Sciatic nerve (tissue), 2 donors: ENCODE measurements at places on chromosomes 1 and 21.

GRCh38 chr1:109263597-109264378 is 14.4 kb downstream of the CELSR2 start:
- peak; percentile 92 for DNase-seq

DNA sequence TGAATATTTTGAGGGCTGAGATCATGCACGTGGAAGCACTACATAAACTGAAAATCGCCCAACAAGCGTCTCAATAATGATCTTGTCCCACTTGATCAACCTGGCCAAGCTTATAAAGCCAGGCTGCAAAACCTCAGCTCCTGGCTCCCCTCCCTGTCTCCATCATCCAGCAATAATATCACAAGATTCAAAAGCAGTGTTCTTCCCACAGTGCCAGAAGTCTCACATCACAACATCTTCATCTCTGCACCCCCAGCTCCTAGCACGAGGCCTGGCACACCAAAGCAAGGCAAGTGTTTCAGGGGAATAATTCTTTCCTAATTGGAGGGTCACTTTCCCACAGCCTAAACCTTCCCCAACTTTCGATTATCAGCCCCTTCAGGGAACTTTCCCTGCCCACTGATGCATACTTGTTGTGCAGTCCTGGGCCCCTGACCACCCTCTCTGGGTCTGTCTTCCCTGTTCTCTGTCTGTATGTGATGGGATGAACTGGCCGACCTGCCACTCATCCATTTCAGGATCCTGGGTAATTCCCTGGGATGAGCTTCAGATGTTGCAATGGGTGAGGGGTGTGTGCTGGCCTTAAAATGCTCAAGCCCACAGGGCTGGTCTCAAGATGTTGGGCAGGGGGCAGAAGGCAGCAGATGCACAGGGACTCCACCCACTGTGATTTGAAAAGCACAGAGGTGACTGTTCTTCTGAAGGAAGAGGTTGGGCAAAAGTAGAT is 129.0 kb downstream of the DMRTB1 start:
- no peak for DNase-seq

GRCh38 chr1:55820501-55820900 is 605.3 kb upstream of the USP24 start:
- no peak for DNase-seq

DNA sequence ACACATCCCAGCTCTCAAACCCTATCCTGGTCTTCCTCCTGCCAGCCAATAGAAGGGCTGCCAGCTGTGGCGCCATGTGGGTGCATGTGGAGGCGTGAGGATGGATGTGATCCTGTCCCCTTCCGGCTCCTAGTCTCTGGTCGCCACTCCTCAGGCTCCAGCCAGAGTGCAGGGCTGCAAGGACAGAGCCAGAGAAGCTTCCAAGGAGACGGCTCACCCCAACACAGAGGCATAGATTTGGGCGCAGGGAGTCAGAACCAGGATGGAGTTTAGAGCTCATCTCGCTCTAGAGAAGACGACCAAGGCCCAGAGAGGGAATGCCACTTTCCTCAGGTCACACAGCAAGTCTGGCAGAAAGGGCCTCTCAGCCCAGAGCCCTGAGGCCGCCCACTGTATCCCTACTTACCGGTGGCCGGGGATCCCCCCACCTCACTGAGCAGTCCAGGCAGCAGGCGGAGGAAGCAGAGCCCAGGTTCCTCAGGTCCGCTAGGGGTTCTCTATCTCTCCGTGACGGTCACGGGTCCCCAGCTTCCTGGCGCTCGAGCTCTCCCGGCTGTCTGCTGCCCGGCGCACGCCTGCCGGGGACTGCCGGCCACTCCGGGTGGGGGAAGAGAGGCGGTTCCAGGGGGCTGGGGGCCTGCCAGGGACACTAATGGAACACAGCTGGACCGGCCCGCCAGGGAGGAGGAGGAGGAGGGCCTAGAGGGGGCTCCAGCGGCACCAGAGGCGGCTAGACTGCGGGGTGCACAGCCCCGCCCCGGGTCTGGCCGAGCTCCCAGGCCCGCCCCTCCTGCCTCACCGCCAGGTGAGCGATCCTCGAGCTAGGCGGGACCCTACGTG is at the start of gene COL16A1:
Gene COL16A1 (minus strand): TSS at position 587 of the 840 bp plus-strand sequence. CDS start 1,824 bp downstream, outside the sequence.
- DNase-seq: peak; percentile 89

DNA sequence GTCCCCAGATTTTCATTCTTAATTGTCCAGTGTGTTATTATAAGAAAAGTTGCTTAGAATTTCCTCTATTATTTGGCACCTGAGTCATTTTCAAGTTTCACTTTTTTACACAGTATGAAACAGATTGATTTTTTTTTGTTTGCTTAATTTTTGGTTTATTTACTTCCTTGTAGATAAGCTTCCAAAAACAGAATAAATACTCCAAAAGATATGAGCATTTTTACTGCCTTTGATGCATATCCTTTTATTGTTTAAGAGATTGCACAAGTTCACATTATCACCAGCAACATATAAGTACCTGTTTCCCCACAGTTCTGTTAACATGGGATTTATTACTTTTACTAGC is 36.3 kb upstream of the AHCYL1 start:
- DNase-seq: no peak

DNA sequence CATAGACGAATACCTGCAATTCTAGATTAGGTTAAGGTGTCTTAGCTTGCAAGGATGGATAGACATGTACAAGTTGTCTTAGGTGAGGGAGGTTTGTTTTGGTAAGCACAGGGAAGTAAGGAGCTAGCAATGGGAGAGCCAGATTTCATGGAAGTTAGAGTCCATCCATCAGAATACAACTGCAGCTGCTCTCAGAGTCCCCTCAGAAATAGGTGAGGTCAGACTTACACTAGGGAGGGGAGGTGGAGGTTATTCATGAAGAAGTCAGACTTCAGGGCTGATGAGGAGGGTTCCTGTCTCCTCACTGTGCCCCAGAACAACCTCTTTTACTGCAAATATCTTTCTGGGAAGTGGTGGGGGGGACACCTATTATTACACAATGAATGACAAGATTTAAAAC is 85.3 kb downstream of the KCTD3 start:
- DNase-seq: no peak

GRCh38 chr1:10625076-10625475 is 150.3 kb downstream of the PEX14 start:
- DNase-seq: no peak

- no peak for DNase-seq
These were observed 16.4 kb downstream of the RUNX1 start for GRCh38 chr21:35032474-35033263.

GRCh38 chr1:223227486-223228196 is 84.6 kb upstream of the TLR5 start:
- no peak for DNase-seq

DNA sequence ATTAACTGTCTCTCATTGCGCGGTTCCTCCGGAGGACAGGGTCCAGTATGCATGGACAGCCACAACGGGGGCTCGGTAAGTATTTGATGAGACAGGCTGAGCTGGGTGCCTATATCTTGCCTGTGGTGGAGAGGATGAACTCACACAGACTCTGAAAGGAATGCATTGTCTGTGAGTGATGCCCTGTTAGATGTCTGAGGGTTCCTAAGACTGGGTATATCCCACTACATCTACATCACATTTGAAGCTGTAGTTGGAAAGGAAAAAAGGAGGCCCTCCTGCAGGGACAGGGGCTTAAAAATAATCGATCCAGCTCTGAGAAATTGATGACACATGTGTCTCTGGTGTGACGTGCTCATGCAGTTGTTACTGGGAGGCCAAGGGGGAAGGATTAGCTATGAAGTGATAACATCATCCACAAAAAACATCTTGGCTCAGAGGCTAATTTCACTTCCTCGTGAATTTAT is 1.9 kb downstream of the ADARB1 start:
- no peak for DNase-seq

DNA sequence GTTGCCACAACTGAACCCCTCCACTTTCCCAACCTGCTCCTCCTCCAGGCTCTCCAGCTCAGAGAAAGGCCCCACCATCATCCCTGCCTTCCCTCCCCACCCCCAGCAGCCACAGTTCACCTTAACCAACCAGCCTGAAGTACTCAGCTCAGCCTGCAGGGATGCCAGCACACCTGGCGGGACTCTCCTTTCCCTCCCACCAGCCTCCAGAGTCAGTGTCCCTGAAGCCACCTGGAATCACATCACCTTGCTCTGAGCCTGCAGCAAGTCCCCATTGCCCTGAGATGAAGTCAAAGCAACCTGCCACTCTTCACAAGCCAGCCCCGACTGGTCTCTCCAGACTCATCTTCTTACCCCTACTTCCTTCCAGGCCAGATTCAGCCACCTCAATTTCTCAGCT is 26.2 kb upstream of the ZC3H12A start:
- no peak for DNase-seq

DNA sequence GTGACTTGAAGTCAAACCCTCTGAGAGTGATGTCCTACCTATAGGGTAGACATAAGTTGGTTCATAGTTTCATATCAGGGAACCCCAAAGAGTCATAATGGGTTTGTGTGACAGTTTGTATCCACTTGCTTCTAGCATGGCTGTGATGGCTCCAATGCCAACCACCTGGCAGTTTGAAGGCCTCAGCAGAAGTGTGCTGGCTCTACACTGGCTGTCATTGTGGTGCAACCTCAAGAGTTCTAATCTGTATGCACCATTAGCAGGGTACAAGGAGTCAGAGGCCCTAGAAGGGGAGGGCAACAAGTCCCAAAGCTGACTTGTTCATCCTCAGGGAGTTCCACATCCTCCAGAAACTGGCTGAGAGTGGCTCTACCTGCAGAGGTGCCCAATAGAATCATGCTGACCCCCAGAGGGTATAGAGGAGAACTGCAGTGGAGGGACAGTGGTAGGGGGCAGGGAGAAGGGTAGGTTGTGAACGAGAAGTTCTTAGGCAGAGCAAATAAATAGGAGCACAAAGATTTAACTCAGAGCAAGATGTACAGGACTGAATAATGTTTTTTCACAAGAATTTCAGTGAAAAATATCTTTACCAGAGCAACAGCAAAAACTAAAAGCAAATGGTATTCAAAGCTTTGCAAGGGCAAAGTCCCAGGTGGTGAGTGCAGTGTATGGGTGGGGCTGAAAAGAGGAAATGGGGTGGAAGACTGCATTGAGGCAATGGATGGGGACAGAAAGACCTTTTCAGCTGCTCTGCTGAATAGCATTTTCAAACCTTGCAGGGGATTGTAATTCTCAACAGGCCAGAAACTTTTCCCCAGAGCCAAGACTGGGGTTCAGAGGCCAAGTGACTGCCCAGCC is 3.2 kb downstream of the FCRL2 start:
- DNase-seq: no peak

- no peak for DNase-seq
These were observed 286.3 kb upstream of the SGIP1 start for GRCh38 chr1:66247415-66248208.

- peak; percentile 52 for DNase-seq
These were observed 1.3 kb downstream of the USP24 start for GRCh38 chr1:55213885-55214211.

DNA sequence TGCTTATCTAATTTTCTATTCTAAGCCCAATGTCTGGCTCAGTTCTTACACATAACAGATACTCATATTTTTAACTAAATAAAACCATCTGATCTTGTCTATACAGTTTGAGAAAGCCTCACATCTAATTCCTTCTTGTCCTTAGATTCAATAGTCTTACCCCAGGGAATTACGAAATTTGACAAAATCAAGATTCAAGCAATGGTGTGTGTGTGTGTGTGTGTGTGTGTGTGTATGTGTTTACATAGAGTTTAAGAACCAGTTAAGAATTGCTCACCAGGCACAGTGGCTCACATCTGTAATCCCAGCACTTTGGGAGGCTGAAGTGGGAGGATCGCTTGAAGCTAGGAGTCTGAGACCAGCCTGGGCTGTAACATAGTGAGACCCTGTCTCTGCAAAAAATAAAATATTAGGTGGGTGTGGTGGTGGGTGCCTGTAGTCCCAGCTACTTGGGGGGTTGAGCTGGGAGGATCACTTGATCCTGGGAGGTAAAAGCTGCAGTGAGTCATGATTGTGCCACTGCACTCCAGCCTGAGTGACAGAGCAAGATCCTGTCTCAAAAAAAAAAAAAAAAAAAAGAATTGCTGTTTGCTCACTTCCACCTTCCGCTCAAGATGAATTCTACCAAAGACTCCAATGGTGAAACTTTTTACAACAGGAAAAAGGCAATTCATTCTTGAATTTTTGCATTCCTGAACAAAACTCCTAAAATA is 6.2 kb downstream of the WDR64 start:
- no peak for DNase-seq

DNA sequence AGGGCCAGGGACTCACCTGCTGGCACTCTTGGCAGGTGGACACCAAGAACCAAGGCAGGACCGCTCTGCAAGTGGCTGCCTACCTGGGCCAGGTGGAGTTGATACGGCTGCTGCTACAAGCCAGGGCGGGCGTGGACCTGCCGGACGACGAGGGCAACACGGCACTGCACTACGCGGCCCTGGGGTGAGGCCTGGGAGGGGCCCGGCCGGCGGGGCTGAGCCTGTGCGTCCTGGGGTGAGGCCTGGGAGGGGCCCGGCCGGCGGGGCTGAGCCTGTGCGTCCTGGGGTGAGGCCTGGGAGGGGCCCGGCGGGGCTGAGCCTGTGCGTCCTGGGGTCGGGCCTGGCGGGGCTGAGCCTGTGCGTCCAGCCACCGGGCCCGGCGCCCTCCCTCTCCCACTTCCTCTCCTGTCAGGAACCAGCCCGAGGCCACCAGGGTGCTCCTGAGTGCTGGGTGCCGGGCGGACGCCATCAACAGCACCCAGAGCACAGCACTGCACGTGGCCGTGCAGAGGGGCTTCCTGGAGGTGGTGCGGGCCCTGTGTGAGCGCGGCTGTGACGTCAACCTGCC is 4.6 kb upstream of the MMP23B start:
- DNase-seq: no peak

- DNase-seq: peak; percentile 31
These were observed 17.4 kb downstream of the ACTRT2 start for GRCh38 chr1:3038571-3039181.

- peak; percentile 44 for DNase-seq
These were observed 86.6 kb downstream of the DMRTB1 start for GRCh38 chr1:53545663-53546408.

DNA sequence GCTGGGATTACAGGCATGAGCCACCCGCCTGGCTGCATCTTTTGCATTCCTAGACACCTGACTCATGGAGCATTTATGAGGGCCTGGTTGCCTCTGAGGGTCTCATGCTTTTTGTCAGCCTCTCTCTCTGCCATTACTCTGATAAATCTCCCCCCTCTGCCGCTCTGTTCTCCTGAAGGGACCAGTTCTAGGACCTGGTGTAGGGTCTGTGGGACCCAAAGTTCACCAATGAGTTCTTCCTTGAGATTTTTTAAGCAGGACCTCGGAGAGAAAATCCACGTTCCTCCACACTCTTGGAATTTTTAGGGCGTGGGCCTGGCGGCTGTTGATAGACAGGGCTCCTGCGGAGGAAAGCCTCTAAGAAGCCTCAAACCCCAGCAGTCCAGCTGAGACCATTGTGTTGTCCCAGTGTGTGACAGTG is 91.9 kb upstream of the ERRFI1 start:
- DNase-seq: no peak

GRCh38 chr1:115089420-115090185 is at the start of gene TSPAN2:
TSPAN2 (minus strand) TSS chr1:115089503; CDS start chr1:115089432, 71 bp downstream.
- DNase-seq: peak; percentile 68

GRCh38 chr1:85224734-85225623 is 24.2 kb upstream of the SYDE2 start:
- no peak for DNase-seq

DNA sequence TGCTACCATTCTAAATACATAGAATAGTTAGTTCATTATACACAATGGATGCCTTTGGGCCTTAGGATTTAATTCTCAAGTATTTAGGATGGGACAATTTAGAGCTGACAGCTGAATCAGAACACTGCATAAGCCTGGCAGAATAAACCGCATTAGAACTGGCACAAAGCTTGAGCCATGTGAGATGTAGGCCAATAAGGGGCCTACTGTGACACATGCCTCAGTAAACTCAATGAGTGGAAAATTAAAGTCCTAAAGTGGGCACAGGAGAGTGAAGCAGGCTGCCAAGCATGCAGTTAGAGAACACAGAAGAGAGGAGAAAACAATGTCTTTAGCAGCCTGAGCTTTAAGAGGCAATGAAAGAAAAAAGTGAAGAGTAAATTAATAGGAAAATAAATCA is 24.3 kb downstream of the SCYL3 start:
- no peak for DNase-seq
